ENCODE measurements at places on chromosomes 6 and 20.

GRCh38 chr6:83976871-83977270 lies 56.7 kb upstream of the MRAP2 start:
- DNase-seq = no peak

GRCh38 chr20:23212011-23212410 lies 125.9 kb upstream of the CD93 start:
- no peak for DNase-seq

DNA sequence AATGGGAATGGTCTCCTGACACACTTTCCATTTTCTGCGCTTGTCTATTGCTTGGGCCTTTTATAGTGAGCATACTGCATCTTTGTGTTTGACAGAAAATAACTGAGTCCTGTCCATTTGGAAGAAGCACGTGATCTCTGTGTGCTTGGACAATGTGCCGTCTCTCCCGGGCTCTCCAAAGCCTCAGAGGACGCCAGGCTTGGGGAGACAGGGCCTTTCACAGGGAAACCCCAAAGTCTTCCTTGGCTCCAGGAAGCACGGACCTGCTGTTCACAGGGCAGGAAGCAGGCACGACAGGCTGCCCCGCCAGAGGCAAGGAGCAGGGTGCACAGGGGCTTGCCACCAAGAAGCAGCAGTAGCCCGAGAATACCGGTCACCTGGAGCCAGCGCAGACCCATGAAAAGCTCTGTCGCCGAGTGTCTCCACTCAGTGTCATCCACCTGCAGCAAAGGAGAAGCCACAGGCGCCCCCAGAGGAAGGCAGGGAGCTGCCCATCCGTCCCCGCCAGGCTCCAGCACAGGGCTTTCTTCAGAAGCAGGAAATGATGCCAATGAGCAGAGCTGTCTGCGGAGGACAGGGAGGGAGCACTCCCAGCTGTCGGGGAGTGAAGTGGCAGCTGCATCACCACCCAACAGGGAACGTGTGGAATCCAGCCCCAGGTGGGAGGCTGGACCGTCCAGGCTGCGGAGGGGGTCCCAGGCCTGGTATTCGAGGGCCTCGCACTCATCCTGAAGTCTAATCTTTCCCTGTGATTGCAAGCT lies 135.1 kb downstream of the AGPAT4 start:
- DNase-seq = no peak

DNA sequence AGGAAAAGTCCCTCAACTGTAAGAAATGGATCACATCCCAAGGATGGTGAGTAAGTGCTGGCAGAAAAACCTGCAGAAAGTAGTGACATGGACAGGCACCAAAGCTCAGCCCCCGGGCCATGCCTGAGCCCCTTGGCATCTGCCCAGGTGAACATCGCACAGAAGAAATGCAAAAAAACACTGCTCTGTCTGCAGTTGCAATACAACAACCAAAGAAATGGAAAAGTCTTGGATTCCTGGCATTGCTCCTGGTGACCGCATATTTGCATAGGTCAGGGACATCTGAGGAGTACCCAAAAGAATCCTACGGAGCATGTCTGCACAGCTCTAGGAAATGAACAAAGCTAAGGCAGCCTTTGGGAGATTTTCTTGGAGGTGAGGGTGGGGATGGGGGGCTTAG lies 63.1 kb upstream of the PTPRT start:
- no peak for DNase-seq

DNA sequence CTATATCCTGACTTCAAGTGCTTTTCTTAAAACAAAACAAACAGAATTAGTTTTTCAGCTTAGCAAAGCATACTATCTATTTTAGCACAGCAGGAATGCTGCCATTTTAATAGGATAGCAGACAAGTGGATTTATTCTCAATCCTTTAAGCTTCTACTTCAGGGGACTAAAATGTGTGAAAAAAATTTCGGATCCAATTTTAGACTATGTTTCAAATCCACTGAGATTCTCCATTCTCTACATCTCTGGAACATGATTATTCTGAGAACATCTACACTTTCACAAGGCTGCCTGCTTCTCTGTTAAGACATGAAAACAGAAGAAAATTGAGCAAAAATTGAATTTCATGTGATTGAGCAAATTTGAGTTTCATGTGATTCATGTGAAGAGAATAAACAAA lies 1321.3 kb downstream of the HACE1 start:
- no peak for DNase-seq

- no peak for DNase-seq
Observed at GRCh38 chr20:44093249-44093582, 93.8 kb downstream of the JPH2 start.

DNA sequence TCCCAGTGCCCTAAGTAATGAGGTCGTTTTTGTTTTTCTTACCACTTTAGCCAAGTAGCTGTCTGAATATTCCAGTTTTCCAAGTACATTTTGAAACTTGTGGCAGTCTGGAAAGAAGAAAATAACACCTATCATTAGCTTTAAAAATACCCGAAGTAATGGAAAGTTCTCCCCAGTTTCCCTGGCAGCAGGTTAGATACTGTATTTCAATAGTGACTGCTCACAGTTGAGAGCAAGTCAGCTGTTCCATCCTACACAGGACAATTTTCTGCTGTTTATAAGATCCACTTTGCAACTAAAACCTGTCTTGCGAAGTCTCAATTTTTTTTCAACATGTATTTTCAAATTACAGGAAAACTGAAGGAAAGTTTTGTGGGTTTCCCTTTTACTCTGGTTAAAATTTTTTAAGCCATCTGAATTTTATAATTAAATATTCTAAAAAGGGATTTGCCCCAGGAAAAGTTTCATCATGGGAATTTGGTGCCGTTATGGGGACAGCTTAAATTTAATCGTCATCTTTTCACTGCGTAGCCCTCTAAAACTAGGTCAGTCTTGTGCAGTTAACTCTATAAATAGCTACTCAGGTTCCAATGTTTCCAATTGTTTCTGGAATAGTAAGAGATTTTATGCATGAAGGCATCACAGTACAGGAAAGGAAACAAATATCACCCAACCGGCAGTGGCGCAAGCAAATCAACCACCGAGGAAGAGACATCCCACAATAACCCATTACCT lies 96.9 kb downstream of the MBOAT1 start:
- DNase-seq = no peak

GRCh38 chr6:71488186-71488585 lies 199.6 kb downstream of the OGFRL1 start:
- no peak for DNase-seq

GRCh38 chr20:21526776-21527175 lies 12.9 kb upstream of the NKX2-2 start:
- no peak for DNase-seq

All from esophagus squamous epithelium (tissue), 5 donors.